ENCODE measurements at places on chromosomes 5 and 9.

- DNase-seq = peak; percentile 67
These were observed 37.4 kb downstream of the ARHGEF37 start for GRCh38 chr5:149618581-149619248.

- no peak for DNase-seq
These were observed 379.1 kb downstream of the DMRT2 start for GRCh38 chr9:1429297-1429696.

- no peak for DNase-seq
These were observed 2205.1 kb upstream of the C9orf72 start for GRCh38 chr9:29778281-29778849.

DNA sequence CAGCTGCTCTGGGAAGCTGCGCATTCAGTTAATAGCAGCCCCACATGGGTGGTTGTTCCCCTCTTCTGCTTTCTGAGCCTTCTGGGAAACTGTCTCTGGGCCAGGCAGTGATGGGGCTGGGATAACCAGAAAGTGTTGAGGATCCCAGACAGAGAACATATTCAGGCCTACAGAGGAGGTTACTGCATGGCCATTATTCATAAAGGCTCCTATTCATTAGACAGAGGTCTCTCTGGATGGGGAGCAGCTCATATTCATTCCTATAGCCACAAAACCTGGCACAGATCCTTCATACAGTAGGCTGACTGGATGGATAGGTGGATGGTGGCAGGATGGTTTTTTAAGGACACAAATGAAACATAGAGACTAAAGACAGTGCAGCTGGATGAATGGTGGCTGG, 76.3 kb downstream of the HSPA4 start:
- no peak for DNase-seq

GRCh38 chr9:130346431-130346830, 80.9 kb downstream of the HMCN2 start:
- no peak for DNase-seq

DNA sequence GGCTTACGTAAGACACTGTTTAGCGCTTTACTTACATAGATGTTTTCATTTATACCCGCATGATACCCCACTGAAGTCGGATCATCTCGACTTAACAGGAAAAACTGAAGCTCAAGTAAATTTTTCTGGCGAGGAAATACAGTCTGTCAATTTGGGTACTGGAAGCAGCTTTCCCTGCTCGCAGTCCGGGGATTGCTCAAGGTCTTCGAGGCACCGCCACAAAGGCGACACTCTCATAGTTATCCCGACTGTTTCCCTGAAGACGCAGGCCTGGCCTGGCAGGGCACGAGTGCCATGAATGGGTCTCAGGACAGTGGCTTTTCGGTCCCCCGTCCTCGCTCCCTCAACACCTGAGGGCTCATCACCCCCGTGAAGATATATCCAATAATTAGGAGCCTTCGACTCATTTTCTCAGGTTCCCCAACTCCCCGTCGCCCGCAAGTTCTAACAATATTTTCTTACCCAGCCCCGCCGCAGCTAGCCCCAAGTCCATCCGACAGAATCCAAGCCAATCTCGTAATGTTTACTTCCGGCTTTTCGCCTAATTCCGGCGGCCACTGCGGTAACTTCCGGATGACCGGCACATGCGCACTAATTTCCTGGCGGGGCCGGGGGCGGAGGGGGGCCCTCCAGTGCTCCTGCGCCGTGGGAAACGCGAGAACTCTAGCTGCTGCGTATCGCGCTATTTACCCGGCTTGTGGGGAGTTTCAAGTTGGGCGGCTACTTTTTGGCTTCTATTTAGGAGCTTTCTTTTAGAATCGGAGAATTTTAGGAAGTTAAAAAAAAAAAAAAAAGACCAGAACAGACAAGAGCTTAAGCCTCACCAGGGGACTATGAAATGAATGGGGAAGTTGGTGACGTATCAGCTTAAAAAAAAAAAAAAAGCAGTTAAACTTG, at the start of gene SLU7:
SLU7 (minus strand) TSS at position 521 of the 897 bp plus-strand sequence. CDS start 3,787 bp downstream, outside the sequence.
- DNase-seq = peak; percentile 93
